ENCODE measurements at places on chromosomes 11 and 22. TPM values are rescaled to one million over a fixed set of nuclear protein-coding genes. Genes with fewer than 3 reads are reported as not detected.
A peak's percentile ranks its signal among the peaks of the same experiment; 100 is the strongest.

Gene LUZP2
- not detected for total RNA-seq

GRCh38 chr11:102407901-102408300, 44.7 kb downstream of the TMEM123 start:
- H3K36me3 ChIP-seq: peaks cover 5% of the 10 kb centered on the region
- peaks cover 78% of the 10 kb centered on the region for H3K4me1 ChIP-seq
- DNase-seq: no peak

DNA sequence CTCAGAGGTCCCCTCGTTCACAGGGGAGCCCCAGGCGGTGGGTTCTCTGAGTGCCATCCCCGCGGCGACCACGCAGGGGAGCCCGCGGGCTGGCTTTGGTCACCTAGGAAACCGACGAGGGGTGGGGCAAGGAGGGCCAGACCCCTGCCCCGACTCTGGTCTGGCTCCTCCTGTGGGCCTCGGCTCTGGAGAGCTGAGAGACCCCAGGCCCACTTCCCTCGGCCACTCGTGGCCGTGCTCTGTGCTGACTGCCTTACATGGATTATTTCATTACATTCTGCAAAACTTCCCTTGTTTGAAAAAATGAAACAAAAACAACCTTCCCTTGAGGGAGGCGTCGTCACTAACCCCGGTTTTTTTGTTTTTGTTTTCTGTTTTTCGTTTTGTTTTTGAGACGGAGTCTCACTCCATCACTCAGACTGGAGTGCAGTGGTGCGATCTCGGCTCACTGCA, 15.1 kb upstream of the CYTH4 start:
- H3K4me1 ChIP-seq: peaks cover 33% of the 10 kb centered on the region
- DNase-seq: peak; percentile 87
- no peaks in the 10 kb centered on the region for H3K36me3 ChIP-seq
- H3K4me3 ChIP-seq: peak overlapping the region; percentile 96
- H3K27ac ChIP-seq: peak overlapping the region; percentile 93

- no peaks in the 10 kb centered on the region for H3K36me3 ChIP-seq
- H3K4me1 ChIP-seq: no peaks in the 10 kb centered on the region
- DNase-seq: no peak
- H3K27me3 ChIP-seq: peaks cover 12% of the 10 kb centered on the region
- no peak overlapping the region for H3K4me3 ChIP-seq
These were observed 15.2 kb upstream of the SLC6A5 start for GRCh38 chr11:20584093-20584774.

Gene TRIM49
- not detected for total RNA-seq

Gene CNGA4
- total RNA-seq: 0.46 TPM

DNA sequence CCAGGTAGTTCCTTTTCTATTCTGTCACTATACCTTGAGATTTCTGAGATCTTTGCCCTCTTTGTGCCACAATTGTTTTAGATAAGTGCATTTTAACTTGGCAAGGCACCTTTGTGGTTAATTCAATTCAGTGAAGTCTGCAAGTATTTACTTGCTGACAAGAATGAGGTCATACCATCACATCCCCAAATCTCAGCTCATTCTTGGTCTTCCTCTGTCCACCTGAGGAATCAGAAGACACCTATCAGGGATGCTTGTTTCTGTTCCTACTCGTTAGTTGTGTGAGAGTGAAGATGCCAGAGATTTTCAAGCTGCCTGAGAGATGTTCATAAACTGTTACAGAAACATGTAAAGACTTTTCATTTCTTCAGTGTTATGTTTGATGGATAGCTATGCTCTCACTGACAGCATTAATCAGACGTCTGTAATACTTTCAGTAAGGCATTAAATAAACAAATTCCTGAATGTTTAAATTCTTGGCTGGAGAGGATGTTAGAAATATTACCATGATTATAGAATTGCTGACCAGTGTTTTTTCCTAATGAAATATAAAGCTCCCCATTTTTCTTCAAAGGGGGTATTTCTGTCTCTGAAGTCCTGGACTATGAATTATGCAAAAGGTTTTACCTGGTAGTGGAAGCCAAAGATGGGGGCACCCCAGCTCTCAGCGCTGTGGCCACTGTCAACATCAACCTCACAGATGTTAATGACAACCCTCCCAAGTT, 135.0 kb upstream of the MTNR1B start:
- no peak overlapping the region for H3K27ac ChIP-seq
- H3K4me3 ChIP-seq: no peak overlapping the region
- no peak for DNase-seq
- no peaks in the 10 kb centered on the region for H3K4me1 ChIP-seq
- H3K36me3 ChIP-seq: no peaks in the 10 kb centered on the region
